ENCODE measurements at places on chromosomes 13 and 19.

- no peak for DNase-seq
Measured at GRCh38 chr13:50130123-50130946, 115.1 kb downstream of the KCNRG start.

GRCh38 chr19:13723206-13723605, 41.1 kb upstream of the MRI1 start:
- DNase-seq = no peak

GRCh38 chr19:14385492-14385891, 4.2 kb downstream of the ADGRE5 start:
- DNase-seq = no peak

DNA sequence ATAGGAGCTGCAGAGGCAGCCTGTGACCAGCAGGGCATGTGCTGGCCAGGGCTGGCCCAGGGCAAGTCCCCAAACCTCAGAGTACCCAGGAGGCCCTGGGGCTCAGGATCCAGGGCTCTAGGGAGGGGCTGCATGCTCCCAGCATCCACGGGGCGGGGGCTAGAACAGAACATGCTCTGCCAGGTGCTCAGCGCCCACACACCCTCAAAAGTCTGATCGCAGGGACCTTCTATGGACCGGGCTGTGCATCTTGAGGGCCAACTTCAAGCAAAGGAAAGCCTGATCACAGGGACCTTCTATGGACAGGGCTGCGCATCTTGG, 33.5 kb downstream of the ELL start:
- DNase-seq = no peak

DNA sequence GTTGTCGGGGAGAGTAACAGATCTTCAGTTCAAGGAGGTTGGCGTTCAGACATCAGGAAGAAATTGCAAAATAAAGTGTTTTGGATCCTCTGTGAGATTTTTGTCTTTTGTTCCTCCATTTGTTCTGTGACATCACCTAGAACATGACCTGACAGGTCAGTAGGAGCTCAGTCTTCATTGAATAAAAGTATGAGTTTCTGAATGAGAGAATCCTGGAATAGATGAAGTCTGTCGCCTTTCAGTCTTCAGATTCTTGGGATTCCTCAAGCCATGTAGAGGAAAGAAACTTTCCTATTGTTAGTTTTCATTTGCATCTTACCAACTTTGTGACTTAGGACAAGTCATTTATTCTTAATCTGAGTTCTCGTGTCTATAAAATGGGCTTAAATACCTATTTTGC, 14.4 kb downstream of the ARHGAP35 start:
- DNase-seq = no peak

- DNase-seq = no peak
Measured at GRCh38 chr13:27960362-27961226, 8.5 kb downstream of the CDX2 start.

DNA sequence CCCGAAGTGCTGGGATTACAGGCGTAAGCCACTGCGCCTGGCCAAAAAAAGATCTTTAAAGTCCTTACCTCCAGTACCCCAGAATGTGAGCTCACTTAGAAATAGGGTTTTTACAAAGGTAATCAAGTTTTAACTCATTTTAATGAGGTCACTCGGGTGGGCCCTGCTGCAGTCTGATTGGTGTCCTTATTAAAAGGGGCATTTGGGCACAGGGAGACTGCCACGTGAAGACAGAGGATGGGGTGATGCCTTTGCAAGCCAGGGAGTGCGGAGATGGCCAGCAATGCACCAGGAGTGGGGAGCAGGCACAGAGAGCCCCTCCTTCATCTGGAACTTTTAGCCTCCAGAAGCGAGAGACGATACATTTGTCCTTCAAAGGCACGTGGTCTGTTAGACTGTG, 11.7 kb downstream of the NKPD1 start:
- no peak for DNase-seq

- DNase-seq = no peak
Measured at GRCh38 chr19:15672580-15673175, at the start of gene CYP4F12. Gene CYP4F12 (plus strand): TSS chr19:15673087. CDS start chr19:15673530, 443 bp downstream.
